SK-N-DZ (cell line): ENCODE measurements at places on chromosomes 4 and X.

GRCh38 chr4:125986307-125986706, 671.6 kb downstream of the FAT4 start:
- no peak for DNase-seq

DNA sequence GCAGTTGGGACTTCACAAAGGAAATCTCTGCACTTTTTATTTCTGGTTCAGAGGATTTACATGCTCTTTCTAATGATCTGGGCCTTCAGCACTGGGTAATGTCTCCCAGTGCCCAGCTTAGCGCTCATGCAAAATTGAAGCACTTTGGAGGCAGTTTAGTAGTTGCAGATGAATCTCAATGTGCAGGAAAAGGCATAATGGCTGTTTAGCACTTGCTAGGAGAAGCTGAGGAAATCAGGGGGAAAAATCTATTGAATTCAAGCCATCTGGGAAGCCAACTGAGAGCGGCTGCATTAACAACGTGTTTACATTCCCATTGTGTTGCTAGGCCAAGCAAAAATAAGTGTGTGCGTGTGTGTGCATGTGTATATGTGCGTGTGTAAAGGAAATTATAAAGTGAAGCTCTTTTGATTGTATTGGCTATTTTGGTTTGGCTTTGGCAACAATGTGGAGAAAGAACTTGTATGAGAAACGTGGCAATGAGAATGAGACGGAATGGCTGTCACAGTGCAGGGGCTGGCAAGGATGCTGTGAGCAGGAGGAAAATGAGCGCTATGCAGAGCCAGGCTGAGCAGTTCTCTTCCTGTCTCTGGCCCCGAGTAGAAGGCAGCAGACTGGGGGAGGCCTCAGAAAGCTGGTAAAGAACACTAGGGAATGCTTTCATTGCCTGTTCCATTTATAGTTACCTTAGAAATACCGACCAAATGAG, 231.5 kb downstream of the UNC5C start:
- DNase-seq = peak; percentile 38

- DNase-seq = no peak
Measured at GRCh38 chrX:9786798-9787635, 788 bp downstream of the SHROOM2 start.

- peak; percentile 16 for DNase-seq
Measured at GRCh38 chr4:94577136-94577535, 125.4 kb downstream of the PDLIM5 start.

DNA sequence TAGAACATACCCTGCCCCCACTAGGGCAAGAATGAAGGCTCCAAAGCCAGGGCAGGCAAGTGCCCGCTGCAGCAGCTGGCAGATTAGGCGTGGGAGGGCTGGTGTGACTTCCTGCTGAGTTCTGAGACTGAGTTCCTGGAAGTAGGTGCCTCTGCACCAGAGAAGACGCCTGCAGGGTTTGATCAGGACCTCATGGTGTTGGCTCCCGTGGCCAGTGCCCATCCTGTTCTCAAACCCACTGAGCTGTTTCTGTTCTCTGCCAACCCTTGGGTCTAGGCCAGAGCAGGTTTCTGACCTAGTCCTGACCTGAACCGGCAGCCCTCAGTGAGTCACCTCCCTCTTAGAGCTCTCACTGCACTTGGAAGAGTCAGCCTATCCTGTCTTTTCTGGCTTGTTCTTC, 220.7 kb downstream of the HS6ST2 start:
- no peak for DNase-seq

DNA sequence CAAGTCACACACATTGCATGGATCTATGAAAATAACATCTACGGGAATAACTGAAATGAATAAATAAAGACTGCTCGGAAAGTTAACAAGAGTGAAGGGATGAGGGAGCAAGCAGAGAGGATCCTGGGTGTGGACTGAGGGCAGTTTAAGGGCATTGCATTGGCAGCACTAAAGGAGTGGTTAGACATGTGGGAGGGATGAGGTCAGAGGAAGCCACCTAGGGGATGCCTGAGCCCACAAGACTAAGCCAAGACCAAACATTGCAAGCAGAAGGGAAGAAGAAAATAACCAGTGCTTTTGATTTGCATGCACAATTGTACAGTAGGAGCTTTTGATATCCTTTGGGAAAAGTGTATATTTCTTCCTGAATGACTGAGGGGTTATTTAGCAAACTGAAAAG, 106.1 kb downstream of the MSL3 start:
- no peak for DNase-seq

GRCh38 chr4:80184053-80184824, 13.1 kb upstream of the PRDM8 start:
- peak; percentile 87 for DNase-seq

- no peak for DNase-seq
Measured at GRCh38 chrX:57103489-57103888, 17.9 kb downstream of the SPIN2B start.

- DNase-seq = no peak
Measured at GRCh38 chrX:104307341-104307740, 52.6 kb upstream of the ESX1 start.

- DNase-seq = no peak
Measured at GRCh38 chr4:171676555-171677215, 136.5 kb upstream of the GALNTL6 start.

DNA sequence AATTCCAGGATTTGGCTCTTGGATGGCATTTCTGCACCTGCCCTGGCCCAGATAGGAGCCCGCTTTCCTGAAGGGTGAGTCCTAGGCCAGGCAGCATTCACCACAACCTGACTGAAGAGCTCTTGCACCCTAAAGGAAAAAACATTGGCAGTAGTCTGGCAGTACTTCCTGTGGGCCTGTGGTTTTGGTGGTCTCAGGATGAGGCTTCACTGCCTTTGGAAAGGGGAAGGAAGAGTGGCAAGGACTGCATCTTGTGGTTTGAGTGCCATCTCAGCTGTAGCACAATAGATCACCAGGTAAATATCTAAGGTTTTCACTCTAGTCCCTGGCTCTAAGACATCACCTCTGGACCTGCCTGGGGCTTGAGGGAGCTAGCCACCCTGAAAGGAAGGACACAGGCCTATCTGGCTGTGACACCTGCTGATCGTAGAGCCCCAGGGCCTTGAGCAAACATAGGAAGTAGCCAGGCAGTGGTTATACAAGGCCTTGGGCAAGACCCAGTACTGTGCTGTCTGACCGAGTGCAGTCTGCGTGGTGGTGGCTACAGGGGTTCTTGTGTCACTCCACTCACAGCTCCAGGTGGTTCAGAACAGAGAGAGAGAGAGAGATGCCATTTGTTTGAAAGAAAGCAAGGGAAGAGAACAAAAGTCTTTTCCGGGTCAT, 28.5 kb upstream of the PRRG1 start:
- no peak for DNase-seq

- peak; percentile 53 for DNase-seq
Measured at GRCh38 chr4:38179690-38180377, 219.6 kb downstream of the PTTG2 start.

DNA sequence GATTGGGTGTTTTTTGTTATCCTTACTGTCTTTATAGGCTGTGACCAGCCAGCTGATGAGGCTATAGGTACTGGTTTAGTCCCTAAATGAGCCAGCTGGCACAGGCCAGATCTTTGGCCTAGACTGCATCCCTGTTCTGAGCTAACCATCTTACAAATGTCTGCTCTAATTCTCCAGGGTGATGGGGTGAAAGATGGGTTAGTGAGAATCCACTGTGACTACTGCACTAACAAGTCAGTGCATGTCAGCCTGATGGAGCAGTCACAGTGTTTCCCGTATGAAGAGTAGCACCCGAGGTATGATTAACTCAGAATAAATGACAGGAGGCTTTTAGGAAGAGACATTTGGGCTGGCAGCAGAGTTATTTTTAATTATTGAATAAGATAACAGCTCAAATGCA, 181.0 kb downstream of the DCTD start:
- no peak for DNase-seq

DNA sequence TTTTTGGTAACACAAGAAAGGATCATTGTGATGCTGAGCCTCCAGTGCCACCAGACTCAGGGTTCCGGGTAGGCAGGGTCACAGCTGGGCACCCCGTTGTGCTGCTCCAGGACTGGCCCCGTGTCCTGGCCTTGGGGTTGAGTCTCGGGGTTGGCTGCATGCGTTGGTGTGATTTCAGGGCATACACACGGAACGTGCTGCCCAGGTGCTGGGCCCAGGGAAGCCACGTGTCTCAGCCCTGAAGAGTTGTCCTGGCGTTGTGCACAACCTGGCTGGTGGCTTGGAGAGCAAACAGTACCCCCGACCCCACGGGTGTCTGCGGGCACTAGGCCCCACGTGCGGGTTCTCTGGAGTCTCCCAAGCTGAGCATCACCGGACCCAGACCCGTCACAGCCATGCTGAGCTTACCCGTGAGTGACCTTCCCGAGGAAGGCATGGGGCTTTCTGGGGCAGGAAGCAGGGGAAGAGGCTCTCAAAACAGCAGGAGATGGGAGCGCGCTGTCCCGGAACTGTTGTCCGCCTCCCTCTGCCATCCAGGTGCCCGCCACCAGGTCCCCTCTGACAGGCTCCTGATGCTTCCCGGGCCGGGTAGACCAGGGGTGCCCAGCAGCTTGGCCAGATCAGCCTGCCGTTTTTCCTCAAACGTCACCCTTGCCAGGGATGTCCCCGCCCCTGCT, 66.1 kb upstream of the ENPP6 start:
- DNase-seq = no peak

DNA sequence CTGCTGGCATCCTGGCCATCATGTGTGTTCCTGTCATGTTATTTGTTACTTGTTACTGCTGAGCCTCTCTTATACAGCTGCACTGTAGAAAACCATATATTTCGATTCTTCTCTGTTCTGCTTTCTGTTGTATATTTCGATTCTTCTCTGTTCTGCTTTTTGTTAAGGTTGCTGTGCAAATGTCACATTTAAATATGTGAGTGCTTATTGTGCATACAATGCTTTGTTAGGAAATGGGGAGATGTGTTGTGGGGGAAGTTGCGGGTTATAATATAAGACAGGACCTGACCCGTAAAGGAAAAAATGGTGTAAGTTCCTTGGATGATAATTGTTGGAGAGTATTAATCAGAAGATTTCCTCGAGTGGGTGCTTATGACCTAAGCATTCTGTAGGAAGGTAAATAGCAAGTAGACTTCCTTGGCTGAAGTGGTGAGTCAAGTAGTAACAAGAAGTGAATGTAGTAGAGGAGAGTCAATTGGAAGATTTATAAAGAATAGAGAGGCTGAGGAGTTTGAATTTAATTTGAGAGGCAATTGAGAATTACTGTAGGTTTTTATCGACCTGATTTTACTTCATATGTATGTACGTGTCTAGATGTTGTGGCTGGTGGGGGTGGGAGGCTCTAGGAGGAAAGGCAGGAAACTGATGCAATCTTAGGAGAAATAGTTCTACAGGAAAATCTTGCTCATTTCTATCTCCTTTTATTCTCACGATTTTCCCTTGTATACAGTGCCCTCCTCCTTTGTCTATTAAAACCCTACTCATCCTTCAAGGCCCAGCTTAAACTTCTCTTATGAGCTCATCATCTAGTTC, 8.5 kb downstream of the OGT start:
- DNase-seq = no peak

- DNase-seq = no peak
Measured at GRCh38 chr4:153004081-153004850, 68.1 kb downstream of the FHDC1 start.
